Activated CD8-positive, alpha-beta memory T cell treated with anti-CD3 and anti-CD28 coated beads, Interleukin-2, amount 50 U/mL, for 4 hours (primary cell): ENCODE measurements at places on chromosomes 13 and 19.

DNA sequence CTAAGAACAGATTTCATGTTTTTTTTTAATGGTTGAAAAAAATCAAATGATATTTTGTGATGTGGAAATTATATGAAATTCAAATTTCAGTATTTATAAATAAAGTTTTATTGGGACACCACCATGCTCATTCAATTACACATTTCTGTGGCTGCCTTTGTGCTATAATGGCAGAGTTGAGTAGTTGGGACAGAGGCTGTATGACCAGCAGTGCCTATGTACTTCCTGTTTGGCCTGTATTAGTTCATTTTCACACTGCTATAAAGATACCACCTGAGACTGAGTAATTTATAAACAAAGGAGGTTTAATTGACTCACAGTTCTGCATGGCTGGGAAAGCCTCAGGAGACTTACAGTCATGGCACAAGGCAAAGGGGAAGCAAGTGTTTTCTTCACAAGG is 33.6 kb downstream of the AKAP11 start:
- DNase-seq, result no peak

DNA sequence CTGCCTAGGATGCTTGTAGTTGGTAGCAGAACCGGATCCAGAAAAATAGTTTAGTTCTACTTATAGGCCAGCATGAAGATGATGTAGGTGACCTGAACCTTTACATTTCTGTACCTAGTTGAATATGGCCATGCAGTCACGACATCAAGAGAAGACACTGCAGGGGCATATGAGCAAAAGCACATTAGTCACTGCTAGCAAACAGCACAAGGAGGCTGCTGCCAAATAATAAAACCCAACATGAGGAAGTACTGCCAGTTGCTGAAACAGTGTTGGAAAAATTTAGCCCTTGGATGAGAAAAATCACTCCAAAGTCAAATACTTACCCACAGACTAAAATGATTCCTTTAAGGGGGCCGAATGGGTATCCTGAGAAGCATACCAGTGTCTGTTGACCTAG is 20.8 kb downstream of the ERICH6B start:
- DNase-seq, result no peak

GRCh38 chr19:41701401-41702075 is 6.9 kb upstream of the CEACAM5 start:
- DNase-seq, result peak; percentile 10

DNA sequence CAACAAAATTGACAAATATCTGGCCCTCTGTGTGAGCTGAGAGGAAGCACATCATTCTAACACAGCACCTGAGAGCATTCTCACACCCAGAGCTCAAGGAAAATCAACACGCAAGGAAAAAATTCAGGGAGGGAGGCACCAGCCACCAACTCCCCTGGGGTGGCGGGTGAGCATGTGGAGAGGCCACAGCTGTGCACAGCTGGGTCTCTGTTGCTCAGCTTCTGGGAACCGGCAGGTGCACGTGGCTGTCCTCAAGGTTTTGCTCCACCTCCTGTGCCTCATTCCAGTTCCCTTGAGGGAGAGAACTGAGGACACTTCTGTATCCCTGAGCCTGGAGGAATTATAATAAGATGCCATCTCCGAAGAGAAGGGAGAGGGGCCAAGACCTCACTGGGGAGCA is 134.0 kb downstream of the USP12 start:
- no peak for DNase-seq
